ENCODE measurements at places on chromosomes 16 and 17. TPM values are rescaled to one million over a fixed set of nuclear protein-coding genes. Genes with fewer than 3 reads are reported as not detected.

PRR35 gene
- not detected for total RNA-seq

C17orf100 gene
- total RNA-seq: 1.6 TPM

ST6GALNAC1 gene
- total RNA-seq: 0.54 TPM

USH1G gene
- total RNA-seq: not detected

VASN gene
- total RNA-seq: 123 TPM

C16orf74 gene
- 7.9 TPM for total RNA-seq

SYCE1L gene
- total RNA-seq: 8.6 TPM

PIRT gene
- not detected for total RNA-seq

ANKFN1 gene
- total RNA-seq: not detected

IL17C gene
- total RNA-seq: not detected

MRPS23 gene
- 22.2 TPM for total RNA-seq

ADAM11 gene
- total RNA-seq: 2.2 TPM

CCL4 gene
- not detected for total RNA-seq

SLC7A6 gene
- total RNA-seq: 21.7 TPM

DDX28 gene
- total RNA-seq: 3.2 TPM

KREMEN2 gene
- total RNA-seq: not detected

AATF gene
- 22.7 TPM for total RNA-seq

FAM171A2 gene
- 7.2 TPM for total RNA-seq

RASD1 gene
- total RNA-seq: 10.8 TPM

MGRN1 gene
- total RNA-seq: 23.3 TPM

CCL15 gene
- total RNA-seq: not detected

SECTM1 gene
- total RNA-seq: 25.6 TPM

KRTAP2-3 gene
- total RNA-seq: not detected

NLGN2 gene
- total RNA-seq: 12.5 TPM
